ENCODE measurements at places on chromosomes 5 and 9.

DNA sequence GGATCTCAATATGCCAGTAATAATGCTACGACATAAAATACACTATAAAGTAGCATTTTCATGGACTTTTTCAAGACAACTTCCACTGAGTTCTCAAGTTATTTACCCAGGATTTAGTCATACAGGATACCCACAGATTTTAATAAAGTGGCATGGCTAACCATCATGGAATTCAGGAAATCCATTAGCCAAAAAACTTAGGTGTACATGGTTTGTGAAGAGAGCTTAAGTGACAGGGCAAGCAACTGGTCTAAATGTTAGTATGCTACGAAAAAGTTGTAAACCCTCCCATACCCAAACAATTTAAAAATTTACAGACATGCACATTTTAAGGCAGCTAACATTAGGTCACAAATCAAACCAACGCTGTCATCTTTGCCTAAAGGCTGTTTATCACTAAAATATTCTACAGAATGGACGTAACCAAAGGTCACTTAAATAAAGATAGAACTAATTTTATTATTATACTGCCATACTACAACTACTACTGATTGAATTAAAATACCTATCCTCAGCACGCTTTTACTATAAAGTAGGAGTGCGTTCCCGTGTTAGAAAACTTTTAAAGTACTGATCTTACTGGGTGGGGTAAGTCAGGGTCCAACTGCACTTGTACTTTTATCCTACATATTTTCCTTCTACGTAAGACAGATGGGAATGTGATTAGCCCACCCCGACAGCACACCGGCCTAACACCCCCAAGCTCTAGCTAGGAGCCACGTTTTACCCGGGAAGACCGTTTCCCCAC, 1.1 kb downstream of the UBTD2 start:
- no peak for DNase-seq

DNA sequence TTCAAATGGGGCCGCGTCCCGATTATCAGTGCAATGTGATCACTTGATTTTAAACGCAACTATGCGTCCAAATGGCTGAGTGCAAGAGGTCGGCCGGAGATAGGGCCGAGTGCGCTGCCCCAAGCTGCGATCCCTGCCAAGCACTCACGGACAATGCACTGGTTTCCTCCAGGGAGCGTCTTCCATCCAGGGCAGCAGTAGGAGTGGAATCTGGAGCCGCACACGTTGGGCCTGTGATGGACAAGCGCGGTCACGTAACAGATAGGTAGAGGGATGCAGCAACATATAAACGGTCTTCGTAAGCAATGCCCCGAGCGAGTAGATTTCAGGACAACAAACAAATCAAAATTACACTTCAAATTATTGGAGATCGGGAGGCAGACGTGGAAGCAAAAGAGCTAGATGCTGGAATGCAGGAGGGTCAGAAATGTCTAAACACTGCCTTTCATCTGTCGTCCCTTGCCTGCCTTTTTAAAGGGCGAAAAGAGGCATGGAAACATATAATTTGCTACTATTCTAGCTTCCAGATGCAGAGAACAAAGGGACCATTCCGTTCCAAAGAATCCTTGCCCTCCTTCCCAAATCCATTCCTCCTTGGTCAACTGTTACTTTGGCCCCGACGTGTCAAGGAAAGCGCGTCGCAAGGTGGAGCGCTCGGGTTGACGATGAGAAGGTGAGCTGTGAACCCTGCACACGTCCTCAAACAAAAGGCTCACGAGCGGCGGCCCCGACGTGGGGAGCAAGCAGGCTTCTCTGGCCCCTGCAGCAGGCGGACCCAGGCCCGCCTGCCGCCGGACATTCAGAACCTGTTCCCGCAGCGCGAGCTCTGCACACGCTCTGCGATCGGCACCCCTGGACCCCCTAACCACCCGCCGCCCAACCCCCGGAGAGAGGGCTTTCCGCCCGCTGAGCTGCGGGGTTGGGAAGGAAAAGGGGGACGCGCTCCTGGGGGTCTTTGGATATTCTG, 1.5 kb downstream of the FBN2 start:
- no peak for DNase-seq

DNA sequence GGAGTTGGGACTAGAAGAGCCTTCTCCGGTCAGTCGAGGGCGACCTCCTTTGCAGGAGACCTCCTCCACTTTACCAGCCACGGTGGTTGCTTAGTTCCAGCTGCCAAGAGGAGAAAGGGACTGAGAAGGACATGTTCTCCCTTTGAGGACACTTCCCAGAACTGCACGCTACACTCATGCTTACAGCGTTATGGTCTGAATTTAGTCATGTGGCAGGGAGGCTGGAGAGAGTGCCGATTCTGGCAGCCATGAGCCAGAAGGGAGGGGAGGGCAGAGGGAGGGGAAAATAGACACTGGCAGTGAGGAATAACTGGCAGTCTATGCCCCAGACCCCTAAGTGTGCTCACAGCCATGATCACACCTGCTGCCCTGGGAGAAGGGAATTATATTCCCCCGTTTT, 47.8 kb downstream of the TSPAN17 start:
- DNase-seq = no peak

DNA sequence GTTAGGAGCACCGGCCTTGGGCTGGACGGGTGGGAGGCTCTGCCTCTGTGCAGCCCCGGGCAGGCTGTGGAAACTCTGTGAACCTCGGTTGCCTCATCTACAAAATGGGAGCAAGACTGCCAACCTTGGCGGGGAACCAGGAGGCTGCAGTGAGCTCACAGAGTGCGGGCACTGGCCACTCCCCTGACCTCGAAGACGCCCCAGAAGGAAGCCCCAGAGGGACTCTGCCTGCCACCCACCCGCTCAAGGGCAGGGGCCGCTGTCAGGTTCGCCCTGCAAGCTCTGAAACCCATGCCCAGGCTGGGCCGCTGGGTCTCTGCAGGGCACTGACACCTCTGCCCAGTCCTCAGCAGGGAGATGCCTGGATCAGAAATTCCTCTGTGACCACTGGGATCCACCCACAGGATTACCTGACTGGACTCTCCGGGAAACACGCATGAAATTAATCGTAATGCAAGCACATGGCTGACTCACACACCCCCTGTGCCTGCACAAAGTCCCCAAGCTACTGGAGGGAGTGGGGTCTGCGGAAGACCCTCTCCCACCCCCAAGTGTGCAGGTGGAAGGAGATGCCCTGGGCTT, 7.4 kb downstream of the CCDC187 start:
- no peak for DNase-seq

GRCh38 chr5:58056546-58056945, 403.3 kb downstream of the PLK2 start:
- no peak for DNase-seq

Data from MM.1S (cell line).